ENCODE measurements at places on chromosomes 3 and 15.

DNA sequence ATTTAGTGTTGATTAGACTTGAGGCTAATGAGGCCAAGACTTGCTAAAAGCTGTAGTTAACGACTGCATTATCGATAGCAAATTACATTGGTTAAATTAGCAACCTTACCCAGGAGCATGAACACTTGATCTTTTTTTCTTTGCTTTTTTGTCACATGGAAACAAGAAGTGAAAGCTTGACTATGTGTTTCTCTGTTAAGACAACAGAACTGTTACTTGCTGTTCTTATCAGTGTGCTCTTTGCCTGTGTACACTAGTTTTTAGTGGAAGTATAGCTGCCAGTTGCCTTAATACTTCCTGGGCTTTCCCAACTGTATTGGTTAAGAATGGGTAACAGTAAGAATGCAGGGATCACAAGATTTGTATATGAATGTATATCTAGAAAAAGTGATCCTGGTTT is 625.5 kb downstream of the NAALADL2 start:
- DNase-seq, result no peak

GRCh38 chr3:133505813-133506212 is 67.7 kb upstream of the CDV3 start:
- no peak for DNase-seq

DNA sequence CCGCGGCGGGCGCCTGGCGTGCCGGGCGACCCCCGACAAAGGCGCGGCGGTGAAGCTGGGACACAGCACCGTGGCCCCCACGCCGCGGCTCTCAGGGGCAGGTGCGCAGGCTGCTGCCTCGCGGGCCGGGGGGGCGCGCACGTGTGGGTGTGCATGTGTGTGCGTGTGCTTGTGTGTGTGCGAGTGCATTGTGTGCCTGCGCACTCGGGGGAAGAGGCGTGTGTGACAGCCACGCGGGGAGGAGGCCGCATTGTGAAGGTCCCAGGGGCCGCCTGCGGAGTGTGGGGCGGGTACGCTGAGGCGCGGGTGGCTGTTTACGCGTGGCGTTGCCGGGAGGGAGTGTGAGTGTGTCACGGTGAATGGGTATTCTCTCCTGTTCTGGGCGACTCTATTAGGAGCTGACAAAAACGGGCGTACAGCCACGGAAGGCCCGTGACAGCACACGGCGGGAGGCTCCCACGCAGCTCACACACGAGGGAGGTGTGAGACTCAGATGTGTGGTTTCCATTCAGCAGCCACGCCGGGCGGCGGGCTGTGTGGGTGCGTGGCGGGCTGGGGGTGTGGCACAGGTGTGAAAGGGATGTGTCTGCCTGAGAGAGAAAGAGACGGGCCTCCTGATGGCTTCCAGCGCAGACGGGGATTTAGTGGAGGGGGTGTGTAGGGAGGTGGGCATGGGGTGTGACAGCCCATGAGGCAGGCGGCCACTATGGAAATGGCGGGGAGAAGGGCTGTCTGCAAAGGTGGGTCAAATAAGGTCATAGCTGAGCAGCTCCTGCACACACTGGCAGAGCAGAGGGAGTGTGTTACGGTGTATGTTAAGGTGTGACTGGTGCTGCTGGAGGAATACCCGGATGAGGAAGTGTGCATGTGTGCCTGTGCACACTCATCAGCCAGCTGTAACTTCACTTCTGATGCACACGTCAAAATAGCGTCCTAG is 750 bp downstream of the PODXL2 start:
- DNase-seq, result no peak

DNA sequence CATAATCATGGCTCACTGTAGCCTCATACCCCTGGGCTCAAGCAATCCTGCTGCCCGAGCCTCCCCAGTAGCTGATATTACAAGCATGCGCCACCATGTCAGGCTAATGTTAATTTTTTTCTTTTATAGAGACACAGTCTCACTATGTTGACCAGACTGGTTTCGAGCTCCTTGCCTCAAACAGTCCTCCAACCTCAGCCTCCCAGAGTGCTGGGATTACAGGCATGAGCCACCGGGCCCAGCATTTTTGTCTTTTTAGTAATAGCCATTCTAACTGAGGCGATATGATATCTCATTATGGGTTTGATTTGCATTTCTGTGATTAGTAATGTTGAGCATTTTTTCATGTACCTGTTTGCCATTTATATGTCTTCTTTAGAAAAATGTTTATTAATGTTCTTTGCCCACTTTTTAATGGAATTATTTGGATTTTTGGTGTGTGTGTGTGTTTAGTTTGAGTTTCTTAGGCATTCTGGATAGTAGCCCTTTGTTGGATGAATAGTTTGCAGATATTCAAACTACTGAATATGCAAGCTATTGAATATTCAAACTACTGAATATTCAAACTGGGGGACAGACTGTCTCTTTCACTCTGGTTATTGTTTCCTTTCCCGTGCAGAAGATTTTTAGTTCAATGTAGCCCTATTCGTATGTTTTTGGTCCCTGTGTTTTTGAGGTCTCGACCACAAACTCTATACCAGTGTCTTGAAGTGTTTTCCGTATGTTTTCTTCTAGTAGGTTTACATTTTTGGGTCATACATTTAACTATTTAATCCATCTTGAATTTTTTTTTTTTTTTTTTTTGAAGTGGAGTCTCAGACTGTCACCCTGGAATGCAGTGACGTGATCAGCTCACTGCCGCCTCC is 39.2 kb downstream of the CCDC66 start:
- no peak for DNase-seq

- DNase-seq, result no peak
These were observed 223.3 kb downstream of the EPHB1 start for GRCh38 chr3:135018149-135018923.

DNA sequence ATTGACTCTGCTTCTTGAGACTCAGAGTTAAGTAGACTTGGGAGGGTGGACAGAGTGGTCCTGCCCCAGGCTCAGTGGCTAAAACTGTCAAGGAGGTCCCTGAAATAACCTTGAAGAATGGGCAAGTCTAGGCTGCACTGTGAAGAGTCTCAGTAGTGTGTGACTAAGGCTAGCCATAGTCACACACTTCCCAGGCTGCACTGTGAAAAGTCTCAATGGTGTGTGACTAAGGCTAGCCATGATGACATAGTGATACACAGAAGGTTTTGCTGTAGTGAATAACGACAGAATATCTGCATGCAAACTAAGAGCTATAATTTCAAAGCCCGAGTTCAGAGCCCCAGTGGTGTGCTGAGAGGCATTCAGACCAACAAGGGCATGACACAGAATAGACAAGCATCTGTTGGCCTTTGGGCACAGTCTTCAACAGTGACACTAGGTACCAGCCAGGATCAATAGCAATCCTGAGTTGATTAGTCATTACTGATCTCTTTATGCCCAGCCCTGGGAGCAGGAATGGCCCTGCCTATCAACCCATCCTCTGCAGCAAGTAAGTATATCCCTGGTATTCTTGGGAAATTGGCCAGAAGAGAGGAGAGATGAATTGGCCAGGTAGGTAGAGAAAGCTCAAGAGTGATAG is 72.4 kb upstream of the BBX start:
- DNase-seq, result no peak

DNA sequence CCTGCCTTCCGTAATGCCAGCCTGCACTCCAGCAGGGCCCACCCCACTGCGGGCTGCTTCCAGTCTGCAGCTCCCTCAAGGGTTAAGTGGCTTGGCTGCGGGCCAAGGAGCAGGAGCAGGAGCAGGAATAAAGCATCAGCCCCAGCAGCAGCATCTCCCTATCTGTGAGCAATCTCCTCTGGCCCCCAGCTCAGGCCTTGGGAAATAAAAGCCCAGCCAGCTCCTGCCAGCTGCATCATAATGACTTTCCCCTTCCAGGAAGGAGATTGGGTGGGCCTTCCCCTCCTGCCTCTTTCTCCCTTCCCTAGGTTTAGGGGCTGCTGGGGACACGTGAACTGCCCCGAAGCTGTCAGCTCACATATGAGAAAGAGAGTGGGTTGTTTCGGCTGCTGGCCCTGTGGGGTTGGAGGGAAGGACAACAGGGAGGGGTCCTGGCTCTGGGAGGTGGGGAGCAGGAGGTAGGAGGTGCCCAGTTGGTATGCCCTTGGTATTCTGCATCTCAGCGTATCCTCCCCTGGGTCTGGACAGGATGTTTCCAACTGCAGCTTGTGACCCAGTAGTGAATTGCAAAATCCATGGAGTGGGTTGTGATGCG is 34.6 kb upstream of the FGD5 start:
- DNase-seq, result no peak

DNA sequence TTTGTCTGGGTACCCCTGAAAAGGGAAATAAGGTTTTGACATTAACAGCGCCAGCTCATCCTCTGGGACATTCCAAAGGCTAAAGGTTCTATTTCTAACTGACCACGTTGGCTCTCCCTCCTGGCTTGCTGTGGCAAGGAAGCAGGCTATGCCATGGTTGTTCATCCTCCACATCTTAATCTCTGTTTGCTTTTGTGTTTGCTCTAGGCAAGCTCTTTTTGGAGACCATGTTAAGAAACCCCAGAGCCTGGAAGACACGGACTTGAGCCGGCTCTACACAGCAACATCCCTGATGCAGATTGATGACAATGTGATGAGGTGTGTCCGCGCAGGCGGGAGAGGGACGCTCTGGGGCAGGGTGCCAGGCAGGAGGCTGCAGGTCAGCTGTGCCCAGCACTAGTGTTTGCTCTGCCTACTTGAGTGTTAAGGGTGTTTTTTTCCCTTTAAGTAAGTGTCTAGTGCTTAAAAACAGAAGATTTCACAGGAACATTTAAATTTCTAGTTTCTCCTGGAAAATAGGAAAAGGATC is 33.3 kb downstream of the RLBP1 start:
- no peak for DNase-seq

DNA sequence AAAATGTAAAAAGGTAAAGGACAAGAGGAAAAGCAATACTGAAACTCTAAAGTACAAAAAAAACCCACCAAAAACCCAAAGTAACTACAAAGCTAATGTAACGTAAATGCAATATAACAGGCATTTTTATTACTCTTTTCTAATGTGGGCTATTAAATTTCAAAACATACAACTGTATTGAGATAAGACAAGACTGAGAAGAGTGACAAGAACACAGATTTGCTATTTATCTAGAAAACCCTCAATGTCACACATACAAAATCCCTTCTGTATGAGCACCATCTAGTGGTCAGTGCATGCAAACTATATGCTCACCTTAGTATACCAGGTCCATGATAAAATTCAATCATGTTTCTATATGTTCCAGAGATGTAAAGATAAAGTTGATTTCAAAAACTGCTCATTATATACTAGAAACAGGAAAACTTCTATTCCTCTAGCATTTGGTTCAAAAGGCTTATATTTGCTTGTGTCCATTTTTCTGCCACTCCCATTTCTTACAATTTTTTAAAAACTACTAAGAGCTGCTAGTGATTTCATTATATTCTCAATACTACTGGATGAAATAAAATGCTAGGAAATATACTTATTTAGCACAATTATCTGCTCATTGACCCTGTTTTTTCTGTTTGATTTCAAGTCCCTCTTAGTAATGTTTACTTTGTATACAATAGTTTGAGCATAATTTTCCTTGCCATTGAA is 111.4 kb downstream of the DLG1 start:
- DNase-seq, result no peak

DNA sequence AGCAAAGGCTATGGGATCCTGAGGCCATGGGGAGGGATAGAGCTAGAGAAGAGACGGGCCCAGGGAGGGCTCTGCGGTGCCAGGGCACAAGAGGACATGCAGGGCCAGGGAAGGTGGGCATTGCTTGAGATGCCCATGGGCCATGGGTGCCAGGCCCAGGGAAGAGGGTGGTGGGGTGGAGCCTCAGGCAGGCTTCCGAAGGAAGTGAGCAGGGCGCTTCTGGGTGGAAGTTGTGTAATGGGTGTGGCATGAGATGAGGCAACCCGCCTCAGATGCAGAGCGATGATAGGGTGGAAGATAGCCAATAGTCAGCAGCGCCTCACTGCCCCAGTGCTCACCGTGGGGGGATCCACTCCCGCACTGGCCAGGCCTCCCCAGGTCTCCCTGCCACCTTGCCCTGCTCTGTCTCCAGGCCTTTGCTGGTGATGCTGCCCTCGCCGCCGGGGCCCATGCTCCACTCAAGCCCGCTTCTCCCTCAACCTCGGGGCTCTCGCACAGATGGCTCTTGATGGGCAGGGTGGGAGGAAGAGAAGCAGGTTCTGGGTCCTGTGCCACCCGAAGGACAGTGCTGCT is 51.4 kb downstream of the DNAJB8 start:
- no peak for DNase-seq

GRCh38 chr3:134092208-134092701 is 62.5 kb upstream of the SLCO2A1 start:
- no peak for DNase-seq

DNA sequence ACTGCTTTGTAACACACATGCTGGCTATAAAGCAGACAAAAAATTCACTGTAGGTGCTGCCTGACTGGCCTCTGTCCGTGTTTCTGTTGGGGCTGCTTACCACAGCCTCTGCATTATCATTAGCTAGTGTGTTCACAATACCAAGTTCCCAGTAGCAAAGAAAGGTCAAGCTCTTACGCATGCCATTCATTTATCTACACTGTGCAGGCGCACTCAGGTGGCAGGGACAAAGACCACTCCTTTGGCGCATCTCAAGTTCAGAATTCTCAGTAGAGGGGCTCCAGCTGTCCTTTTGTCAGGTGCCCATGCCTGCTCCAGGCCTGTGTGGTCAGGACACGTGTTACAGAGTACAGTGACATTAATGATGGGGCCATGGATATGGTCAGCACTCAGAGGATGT is 22.3 kb downstream of the MLH1 start:
- no peak for DNase-seq

GRCh38 chr3:129503471-129504291 is 24.8 kb upstream of the RHO start:
- no peak for DNase-seq

- no peak for DNase-seq
These were observed 74.8 kb upstream of the PRR23C start for GRCh38 chr3:139119331-139120025.
